ENCODE measurements at places on chromosomes 12 and 14.

DNA sequence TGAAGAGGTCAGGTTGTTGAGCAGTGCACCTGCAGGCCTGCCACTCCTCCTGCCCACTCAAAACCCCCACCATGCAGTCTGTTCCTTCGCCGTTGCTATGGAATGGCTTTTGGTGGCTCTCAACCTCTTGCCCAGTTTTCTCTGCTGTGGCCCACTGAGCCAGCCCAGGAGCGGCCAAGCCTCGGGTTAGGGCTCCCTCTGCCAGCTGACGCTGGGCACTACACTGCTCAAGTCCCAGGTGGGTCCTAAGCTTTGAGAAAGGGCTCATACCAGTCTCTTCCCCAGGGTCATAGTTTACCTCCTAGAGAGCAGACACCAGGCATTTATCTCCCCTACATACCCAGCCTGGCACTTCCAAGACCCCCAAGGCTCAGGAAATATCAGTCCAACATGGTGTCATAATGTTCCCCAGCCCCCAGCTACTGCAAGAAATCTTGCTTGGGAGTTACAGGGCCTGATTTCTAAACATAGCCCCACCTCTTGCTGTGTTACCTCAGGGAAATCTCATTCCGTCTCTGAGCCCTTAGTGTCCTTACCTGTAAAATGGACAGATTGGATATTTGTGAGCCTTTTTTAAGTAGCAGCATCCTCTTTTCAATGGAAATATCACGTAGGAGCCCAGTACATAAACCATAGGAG, 59.4 kb downstream of the TSPAN11 start:
- DNase-seq, result peak; percentile 79

DNA sequence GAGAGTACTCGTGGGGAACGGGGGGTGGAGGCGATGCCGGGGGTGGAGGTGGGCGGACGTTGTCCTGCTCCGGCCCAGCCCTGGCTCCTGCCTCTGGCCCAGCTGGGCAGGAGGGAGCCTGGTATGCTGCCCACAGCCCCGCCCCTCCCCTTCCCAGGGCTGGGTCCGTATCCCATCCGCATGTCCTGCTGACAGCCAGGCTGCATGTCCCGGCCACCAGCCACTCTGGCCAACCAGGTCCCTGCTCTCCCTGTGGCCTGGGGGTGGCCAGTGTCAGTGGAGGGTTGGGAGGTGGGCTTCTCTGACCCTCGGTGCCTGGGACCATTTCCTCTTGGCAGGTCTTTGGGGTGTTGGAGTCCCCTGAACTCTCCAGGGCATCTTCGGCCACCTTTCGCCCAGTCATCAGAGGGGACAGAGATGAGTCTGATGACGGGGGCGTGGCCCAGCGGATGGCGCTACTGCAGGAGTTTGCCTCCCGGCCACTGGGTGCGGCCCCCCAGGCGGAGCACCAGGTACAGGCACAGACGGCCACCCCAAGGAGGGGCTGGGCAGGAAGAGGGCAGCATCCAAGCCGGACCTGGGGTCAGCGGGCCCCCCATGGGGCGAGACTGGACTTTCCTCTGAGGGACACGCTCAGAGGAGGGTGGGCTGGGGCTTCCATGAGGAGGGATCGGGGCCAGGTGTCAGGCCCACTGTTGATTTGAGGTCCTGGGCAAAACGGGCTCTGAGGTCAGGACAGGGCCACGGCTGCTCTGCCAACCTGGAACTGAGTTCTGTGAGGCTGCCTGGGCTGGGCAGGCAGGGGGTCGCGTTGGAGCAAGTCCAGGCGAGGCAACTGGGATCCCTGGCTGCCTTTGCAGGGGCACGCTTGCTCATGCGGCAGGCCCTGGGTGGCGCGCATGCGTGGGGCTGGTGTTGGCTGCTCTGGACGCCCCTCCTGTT, 20.2 kb downstream of the CEP170B start:
- DNase-seq, result peak; percentile 2

- peak; percentile 55 for DNase-seq
These were observed 9.3 kb downstream of the KRAS start for GRCh38 chr12:25241167-25242020.

DNA sequence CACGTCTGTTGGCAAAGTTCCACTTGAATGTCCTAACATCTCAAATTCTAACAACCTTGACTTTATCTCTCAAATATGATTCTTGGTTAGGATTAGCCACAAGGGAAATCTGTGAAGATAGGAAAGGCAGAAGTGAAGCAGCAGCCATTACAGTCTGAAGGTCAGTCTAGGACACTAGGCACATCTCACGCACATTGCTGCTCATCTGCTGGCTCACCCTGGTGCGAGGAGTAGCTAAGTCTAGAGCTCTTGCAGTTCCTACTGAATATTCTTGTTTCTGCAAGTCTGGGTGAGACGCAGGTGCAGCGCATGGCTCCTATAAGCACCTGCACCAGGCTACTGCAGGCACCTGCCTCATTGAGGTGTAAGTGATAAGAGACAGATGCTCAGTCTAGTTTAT, 6.4 kb upstream of the SLC25A3 start:
- no peak for DNase-seq

DNA sequence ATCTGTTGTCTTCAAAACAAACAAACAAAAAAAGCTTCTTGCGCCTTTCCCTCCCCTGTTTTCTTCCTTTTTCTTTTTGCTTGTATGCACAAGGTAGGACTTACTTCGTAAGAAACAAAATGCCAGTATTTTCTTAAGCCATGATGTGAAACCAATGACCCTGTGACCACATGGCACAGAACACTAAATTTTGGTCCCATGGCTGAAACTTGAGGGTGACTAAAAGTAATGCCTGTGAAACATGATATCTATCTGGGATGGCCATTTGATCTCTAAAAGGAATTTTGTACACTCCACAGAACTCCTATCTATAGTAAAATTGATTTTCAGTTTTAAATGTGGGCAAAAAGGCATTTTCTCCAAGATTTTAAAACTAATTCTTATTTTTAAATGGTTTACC, 63.6 kb downstream of the PAPOLA start:
- no peak for DNase-seq

DNA sequence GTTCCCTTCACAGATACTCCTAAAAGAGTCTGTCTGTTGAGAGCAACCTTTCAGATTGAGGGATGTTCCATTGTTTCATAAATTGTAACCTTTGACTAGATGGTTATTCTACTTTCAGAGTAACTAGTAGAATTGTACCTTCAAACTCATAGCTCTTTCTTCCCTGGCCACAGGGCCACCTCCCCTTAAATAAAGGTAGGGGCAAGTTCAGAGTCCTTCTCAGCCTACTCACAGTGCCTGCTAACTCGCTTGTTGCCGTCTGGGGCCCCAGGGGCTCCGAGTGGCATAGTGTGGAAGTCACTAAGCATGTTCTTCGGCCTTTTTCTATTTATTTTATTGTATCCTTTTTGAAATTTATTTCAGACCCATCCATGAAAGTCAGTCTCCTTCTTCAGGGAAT, 250.4 kb downstream of the ALX1 start:
- no peak for DNase-seq

GRCh38 chr12:92378682-92379479, 233.2 kb upstream of the BTG1 start:
- no peak for DNase-seq

- DNase-seq, result peak; percentile 78
These were observed at the start of gene LRRC43 for GRCh38 chr12:122182887-122183587. TSS of gene LRRC43 (plus strand) at chr12:122183123. CDS start at chr12:122183145, 22 bp downstream.

- no peak for DNase-seq
These were observed 22.9 kb downstream of the SOCS2 start for GRCh38 chr12:93595351-93595750.

GRCh38 chr14:71438684-71439083, 493.5 kb upstream of the RGS6 start:
- no peak for DNase-seq

DNA sequence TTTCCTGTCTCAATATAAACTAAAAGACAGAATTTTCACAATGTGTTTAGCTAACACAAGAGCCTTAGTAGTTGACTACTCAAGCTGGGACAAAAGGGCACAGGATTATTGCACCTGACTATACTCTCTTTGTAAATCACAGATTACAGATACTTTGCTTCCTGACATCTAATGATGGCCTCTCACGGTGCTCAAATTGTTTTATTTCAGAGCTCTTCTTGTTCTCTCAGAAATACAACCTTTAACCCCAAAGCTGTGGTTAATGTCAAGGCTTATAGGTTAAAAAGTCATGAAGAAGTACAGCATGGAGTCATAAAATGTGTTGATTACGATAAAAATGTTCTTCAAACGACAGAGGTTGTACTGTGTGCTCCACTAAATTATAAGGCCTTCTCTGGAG, 89.9 kb upstream of the CPNE8 start:
- DNase-seq, result no peak

GRCh38 chr12:52087961-52088820, 8.7 kb downstream of the SMIM41 start:
- DNase-seq, result no peak

GRCh38 chr12:59904874-59905521, 309.2 kb downstream of the SLC16A7 start:
- no peak for DNase-seq

DNA sequence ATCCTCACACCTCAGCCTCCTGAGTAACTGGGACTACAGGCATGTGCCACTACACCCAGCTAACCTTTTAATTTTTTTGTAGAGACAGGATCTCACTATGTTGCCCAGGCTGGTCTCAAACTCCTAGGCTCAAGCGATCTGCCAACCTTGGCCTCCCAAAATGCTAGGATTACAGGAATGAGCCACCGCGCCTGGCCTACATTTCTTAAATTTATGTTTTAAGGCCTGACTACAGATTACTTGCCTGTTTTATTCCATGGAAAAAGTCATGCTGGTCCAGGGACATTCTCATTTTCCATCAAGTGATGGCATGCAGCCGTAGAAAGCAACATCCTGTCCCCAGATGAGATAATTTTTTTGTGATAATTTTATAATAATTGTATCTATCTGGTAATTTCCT, 6.1 kb downstream of the CD9 start:
- DNase-seq, result no peak

DNA sequence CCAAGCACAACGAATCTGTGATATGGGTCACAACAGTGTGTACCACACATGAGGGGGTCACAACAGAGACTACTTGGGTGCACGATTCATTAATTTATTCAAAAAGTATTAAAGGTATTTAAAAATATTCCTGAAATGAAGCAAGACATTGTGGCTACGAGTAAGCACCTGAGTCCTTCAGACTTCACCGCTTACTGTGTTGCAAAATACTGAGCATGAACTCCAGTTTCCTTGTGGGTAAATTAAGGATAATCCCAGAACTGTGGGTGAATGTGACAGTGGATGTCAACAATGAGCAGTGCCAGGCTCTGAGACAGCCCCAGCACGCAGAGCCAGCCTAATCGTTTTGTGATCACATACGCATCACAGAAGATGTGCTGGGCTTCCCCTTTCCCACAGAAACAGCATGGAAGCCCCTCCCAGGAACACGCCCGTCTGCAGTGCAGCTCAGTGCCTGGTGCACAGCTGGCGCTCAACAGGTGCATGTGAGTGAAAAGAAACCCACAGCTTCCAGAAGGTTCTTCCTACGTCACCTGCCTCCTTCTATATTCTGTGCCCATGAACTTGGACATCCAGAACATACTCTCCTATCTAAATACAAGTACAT, 29.1 kb downstream of the CDC42BPB start:
- DNase-seq, result no peak

DNA sequence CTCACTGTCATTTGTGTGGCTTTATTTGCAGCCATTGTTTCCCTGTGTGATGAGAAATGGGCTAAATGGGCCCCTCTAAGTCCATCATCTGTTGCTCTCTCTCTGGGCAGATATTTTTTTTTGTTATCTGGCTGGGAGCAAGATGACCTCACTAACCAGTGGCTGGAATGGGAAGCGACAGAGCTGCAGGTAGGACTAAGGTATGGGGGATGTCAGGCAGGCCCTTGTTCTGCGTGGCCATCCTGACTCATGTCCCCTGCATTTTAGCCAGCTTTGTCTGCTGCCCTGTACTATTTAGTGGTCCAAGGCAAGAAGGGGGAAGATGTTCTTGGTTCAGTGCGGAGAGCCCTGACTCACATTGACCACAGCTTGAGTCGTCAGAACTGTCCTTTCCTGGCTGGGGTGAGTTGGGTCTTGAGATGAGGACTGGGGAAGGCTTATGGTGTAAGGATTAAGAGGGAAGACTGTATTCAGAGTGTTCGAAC, 1.3 kb downstream of the MARS1 start:
- DNase-seq, result no peak

- DNase-seq, result no peak
These were observed 226.1 kb downstream of the KSR2 start for GRCh38 chr12:117742721-117743120.

GRCh38 chr12:103529306-103529705, 33.5 kb upstream of the C12orf42 start:
- DNase-seq, result no peak

DNA sequence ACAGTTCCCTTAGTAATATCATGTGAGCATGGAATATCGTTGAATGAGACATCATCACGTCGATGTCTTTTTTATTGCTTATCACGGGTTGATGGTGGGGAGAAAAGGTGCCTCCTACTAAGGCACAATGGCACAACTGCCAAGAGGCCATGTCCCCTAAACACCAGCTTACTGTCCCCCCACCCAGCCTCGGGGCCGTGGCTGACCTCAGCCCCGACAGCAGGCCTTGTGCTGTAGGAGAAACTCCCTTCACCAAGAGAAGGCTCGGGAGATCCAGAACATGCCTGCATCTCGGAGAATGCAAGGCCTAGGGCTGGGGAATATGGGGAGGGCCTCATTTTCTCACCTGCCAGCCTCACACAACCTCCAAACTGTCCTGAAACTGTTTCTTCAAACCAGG, 22.8 kb downstream of the ZFP36L1 start:
- no peak for DNase-seq

GRCh38 chr14:99287269-99287942, 15.4 kb upstream of the BCL11B start:
- DNase-seq, result no peak

GRCh38 chr14:41607966-41608663, 1.4 kb downstream of the LRFN5 start:
- peak; percentile 46 for DNase-seq

DNA sequence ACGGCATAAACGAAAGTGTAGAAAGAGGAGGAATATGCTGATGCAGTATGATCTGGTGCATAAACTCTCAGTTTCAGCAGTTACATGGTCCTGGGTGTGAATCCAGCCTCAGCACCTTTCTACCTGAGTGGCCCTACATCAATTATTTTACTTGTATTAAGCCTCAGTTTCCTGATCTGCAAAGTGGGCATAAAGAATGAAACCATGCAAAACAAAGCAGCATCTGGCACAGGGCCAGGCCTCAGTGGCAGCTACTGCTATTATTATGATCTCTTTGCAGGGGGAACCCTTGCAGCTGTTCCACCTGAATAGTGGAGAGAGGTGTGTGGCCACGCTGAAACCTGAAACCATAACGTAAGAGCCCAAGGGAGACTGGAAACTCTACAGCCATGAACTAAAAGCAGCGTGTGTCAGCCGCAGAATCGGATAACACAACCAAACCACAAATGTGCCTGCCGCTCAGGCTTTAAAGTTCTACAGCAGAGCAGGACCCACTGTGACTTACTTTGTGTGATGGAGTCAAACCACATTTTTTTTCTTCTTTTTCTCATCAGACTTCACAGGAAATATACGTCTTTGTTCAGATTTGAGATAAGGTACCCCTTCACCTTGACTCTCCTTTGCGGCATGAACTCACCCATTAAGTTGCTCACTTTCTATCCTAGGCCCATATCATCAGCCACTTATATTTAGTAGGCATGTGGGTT, 29.2 kb upstream of the FOS start:
- DNase-seq, result peak; percentile 93

Data from SJCRH30 (cell line).